ENCODE measurements at places on chromosomes 6 and 20.

GRCh38 chr6:34788111-34788510 lies 3.8 kb upstream of the BLTP3A start:
- no peak for DNase-seq

- DNase-seq: peak; percentile 84
These were observed 92.4 kb downstream of the PRND start for GRCh38 chr20:4813863-4814695.

- no peak for DNase-seq
These were observed 411.8 kb upstream of the SULF2 start for GRCh38 chr20:48197066-48197465.

DNA sequence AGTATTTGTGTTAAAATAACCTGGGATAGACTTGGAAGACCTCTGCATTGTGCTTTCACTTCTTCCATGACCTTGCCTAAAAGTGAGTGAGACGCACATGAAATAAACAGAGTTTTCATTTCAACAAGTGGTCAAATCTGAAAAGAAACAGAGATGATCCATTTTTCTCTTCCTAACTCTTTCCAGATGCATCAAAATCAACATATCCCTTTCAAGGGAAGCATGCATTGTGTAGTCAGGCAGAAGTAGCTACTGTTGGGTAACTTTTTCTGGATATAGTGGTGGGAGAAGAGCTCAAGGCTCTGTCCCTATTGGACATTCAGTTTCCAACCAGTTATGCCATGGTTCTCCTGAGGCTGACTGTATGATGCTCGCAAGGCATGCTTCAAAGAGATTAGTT lies 233.0 kb upstream of the JAG1 start:
- DNase-seq: no peak

- no peak for DNase-seq
These were observed 7.7 kb downstream of the ADGRF1 start for GRCh38 chr6:47034421-47034820.

DNA sequence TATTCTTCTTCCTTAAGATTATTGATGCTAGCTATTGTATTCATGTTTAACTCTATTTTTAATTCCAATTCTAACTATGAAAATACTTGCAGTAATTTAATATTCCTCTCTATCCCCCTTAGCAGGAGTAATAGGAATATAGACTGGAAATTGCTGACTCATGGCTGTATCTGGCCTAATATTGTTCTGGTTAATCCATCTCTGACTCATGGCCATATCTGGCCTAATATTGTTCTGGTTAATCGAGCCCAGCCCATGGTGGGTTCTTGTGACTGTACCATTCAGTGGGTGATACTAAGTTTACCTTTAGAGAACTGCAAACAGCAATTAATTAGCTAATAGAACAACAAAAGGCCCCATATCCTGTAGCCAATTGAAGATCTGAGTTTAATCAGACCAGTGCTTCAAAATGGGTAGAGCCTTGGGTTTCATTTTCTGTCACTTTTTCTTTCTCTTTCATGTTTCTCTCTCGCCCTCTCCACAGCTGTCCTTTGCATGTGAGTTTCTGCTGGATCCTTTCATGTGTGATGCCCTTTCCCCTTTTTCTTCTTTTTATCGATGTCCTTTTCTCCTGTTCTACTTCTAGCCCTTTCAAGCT lies 50.6 kb downstream of the SLC22A3 start:
- peak; percentile 42 for DNase-seq

GRCh38 chr6:159989492-159990480 lies 20.9 kb downstream of the IGF2R start:
- no peak for DNase-seq

DNA sequence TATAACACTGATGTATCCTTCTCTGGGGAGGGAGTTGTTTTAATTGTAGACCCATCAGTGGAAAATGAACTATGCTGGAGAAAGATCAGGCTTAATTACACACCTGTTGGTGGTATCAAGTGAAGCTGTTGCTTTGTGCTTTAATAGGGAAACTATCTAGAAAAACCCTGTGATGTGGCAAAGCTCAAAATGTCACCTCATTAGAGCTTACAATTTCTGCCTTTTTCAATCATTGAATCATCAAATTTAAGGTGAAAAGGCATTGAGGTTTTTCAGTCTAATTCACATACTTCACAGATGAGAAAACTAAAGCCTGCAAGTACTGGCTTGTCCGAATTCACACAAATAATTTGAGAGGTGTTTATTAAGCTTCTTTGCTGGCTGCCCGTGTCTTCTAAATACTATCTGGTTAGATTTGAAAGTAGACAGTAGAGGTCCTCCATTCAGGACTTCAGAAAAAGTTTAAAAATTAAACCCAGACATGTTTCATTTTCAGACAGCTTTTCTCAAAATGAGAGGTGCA lies 143.3 kb upstream of the MAP3K7 start:
- DNase-seq: no peak

- DNase-seq: no peak
These were observed 94.5 kb upstream of the FOXP4 start for GRCh38 chr6:41451515-41452163.

- DNase-seq: no peak
These were observed 30.3 kb upstream of the AFDN start for GRCh38 chr6:167796192-167796981.

GRCh38 chr20:49570828-49571552 lies 3.1 kb upstream of the PTGIS start:
- no peak for DNase-seq
